ENCODE measurements at places on chromosomes 7 and 10. TPM values are rescaled to one million over a fixed set of nuclear protein-coding genes. Genes with fewer than 3 reads are reported as not detected.

TMEM254 gene
- 7.4 TPM for total RNA-seq

NODAL gene
- not detected for total RNA-seq

DNA sequence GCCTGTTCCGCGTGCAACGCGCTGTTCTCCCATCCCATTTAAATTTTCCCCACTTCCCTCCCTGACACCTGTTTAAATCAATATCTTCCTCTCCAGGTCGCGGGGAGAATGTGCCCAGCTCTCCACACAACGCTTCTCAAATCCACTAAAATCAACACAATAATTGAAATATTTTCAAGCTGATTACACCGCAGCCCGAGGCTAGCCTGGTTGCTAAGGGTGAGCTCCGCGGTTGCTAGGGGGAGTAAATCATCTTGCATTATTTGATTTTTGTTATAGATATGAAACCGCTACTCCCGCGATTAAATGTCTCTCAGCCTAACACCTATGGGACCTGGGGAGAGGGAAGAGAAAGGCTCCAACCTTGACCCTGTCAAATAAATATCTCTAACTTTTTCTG, 36.2 kb downstream of the UNCX start:
- no peak for DNase-seq

- DNase-seq, result no peak
Observed at GRCh38 chr10:121928528-121928884, 675 bp upstream of the ATE1 start.

MALSU1 gene
- 94.6 TPM for total RNA-seq

GRCh38 chr10:69239816-69240434, 19.8 kb downstream of the HKDC1 start:
- DNase-seq, result peak; percentile 18

DNA sequence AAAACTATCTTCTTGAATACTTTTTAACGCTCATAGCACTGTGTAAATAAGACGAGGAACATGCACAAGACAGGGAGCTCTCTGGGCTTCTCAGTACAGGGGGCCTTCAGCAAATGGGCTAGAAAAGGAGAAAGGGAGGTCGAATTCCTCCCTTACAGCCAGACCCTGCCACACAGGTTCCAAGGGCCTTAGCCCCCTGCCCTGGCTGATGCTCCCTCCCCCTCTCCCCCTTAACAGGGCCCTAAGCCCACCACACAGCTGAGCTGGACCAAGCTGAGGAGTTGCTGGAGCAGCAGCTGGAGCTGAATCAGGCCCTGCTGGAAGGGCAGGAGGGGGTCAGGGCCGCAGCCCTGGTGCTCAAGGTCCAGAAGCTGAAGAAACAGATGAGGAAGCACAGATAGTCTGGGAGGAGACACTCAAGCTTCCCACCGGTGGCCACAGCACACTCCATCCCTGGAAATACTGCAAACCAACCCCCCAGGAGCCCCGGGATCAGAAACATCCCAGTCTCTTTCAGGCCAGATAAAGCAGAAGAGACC, 153.9 kb downstream of the SNX13 start:
- no peak for DNase-seq

DNA sequence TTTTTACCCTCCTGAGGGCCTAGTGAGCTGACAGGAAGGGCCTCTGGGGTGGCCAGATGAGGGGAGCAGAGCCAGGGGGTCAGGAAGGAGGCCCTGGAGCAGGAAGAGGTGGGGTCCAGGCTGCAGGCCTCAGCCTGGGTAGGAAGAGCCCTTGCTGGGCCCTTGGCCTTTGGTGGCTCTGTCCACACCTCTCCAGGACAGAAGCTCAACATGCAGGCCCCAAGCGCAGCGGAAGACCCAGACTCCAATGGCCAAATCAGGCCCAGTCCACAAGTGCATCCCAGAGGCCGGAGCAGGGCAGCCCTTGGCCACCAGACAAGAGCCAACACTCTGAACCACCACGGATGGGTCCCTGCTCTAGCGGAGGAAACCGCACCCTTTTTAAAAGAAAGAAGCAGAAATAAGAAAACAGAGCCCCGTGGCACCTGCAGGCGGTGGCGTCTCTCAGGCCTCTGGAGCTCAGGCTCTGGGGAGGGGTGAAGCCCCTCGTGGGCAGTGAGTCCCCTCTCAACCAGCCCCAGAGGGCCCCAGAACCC, 52.8 kb downstream of the FOXL3 start:
- no peak for DNase-seq

CCL24 gene
- total RNA-seq, result not detected

C1GALT1 gene
- total RNA-seq, result 171 TPM

ATG9B gene
- 0.11 TPM for total RNA-seq

FAS gene
- total RNA-seq, result 21.3 TPM

SHOC2 gene
- 32.4 TPM for total RNA-seq

GRCh38 chr10:32384171-32384570, 37.2 kb upstream of the EPC1 start:
- no peak for DNase-seq

- no peak for DNase-seq
Observed at GRCh38 chr7:26514633-26515032, 223.0 kb downstream of the SNX10 start.

GRCh38 chr7:133364959-133365690, 112.2 kb downstream of the EXOC4 start:
- peak; percentile 35 for DNase-seq

SLC16A9 gene
- 0.88 TPM for total RNA-seq

DNA sequence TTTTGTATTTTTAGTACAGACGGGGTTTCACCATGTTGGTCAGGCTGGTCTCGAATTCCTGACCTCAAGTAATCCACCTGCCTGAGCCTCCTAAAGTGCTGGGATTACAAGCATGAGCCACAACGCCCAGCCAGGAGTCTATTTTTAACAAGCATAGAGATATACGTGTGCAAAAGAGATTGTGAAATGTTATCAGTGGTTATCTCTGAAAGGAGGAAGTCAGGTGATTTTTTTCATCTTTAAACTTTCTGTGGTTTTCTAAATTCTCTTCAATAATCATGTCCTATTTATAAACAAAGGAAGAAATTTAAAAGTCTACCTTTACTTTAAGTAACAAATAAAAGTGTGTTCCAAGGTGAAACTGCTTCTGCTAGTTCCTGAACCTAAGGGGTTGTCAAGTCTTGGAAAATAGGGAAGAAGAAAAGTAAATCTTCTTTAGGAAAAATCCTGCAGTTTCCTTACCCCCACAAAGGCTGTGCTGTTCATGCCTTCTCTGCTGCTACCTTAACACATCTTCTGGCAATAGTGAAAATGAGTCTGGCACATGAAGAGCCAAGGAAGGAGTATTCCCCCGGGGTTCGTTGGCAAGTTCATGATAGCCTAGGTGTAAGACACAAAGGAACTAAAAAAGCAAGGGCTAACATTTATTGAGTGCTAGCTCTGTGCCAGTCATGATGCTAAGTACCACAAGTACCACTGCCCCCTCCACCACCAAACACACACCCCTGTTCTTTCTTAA, 51.1 kb downstream of the CYP26A1 start:
- peak; percentile 15 for DNase-seq

GRCh38 chr7:120529736-120530135, 256.8 kb downstream of the KCND2 start:
- no peak for DNase-seq

DNA sequence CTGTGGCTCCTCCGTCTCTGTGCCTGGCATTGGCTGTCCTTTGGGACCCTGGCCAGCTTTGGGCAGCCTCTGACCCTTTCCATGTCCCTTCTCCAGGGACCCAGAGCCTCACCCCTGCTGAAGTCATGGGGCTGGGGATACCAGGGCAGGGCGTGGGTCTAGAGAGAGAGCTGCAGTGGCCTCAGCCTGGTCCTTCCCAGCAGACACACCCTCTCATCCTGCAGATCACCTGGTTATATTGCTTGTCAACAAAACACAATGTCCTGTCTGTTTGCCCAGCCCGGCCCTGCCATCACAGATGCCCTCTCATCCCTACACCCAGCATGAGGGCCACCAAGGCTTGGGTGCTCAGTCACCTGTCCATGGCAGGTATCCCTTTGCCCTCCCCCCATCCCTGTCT, 1.8 kb downstream of the MUC17 start:
- no peak for DNase-seq
